ENCODE measurements at places on chromosomes 16 and 17.
A peak's percentile ranks its signal among the peaks of the same experiment; 100 is the strongest.

DNA sequence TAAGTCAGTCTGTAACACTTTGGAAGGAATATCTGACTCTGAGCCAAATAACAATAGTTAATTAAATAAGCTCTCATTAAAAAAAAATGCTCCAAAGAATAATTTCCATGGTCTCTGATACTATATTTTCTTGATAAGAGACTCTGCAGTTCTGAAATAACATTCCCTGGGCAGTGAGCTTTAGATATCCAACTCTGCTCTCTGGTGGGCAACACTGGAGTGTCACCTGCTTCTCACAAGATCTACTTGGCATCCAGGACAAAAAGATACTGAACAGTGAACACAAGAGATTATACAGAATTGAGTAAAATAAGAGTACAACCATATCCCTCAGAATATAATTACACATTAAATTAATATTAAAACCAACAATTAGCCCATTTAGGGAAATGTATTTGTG is 13.7 kb downstream of the BLMH start:
- DNase-seq, result peak; percentile 29

- no peak for DNase-seq
Measured at GRCh38 chr16:47461598-47462266, 601 bp downstream of the PHKB start.

GRCh38 chr16:66211651-66212050 is 154.8 kb upstream of the CDH5 start:
- DNase-seq, result no peak

DNA sequence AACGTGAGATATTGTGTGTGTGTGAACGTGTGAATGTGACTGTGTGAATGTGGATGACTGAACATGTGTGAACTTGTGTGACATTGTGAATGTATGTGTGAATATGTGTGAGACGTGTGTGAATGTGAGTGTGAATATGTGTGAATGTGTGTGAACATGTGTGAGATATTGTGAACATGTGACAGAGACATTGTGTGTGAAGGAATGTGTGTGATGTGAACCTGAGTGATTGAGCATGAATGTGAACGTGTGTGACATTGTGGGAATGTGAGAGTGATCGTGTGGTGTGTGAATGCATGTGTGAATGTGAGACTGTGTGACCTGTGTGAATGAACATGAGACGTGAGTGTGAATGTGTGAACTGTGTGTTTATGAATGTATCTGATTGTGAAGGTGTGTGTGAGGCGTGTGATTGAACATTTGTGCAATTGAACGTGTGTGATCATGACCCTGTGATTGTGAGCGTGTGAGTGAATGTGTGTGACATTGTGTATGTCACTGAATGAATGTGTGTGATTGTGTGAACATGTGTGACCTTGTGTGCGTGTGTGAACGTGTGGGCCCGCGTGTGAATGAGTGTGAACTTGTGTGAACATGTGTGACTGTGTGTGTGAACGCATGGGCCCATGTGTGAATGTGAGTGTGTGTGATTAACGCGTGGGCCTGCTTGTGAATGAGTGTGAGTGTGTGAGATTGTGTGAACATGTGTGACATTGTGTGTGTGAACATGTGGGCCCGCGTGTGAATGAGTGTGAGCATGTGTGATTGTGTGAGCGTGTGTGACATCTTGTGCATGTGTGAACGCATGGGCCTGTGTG is 23.2 kb upstream of the GSE1 start:
- no peak for DNase-seq

- no peak for DNase-seq
Measured at GRCh38 chr17:2094891-2095535, 40.1 kb downstream of the HIC1 start.

GRCh38 chr17:7042501-7043181 is 1.3 kb downstream of the SLC16A11 start:
- no peak for DNase-seq

DNA sequence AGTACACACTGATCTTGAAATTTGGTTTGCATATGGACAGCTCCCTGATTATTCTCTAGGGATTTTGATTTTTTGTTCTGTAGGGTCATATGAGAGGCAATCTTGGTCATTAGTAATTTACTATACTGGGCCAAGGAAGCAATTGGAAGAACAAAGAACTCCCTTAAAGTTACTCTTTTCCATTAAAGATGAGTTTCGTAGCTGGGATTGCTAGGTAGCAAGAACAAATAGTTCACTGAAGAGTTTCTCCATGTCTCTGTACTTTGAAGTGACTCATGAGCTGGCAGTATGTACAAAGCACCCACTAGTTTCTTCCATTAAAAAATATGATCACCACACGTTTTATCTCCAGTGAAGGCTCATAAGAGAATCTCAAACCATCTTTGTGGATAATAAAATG is 6.2 kb upstream of the BCAS3 start:
- no peak for DNase-seq

DNA sequence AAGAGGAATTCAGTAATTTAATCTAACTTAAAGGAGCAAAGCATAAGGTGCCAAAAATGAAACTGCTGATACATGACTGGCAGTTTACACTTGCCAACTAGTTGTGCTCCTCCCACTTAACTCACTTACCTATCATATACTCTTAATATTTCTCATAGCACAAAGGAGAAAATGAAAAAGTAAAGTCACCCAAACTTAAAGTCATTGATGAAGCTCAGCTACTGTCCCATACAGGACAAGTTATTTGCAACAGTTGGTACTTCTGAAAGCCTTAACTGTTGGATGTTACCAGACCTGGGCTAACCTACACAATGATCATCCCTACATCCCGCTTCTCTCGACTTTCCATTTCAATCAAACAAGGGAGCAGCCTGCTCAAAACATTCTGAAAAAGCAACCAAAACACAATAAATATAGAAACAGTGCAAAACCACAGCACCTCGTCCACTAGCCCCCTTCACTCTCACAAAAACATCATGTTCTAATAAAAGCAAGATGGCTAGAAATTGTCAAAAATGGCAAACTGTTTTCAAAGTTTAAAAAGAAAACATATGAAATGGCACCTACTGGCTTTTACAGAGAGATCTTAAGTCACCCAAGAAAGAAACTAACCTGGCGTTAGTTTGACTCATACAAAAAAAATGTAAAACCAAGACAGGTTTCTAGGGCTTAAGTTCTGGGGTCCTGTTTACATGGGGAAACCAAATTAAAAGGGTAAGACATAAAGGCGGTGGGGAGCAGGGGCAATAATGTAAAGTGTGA is 868 bp downstream of the MED13 start:
- DNase-seq, result no peak

DNA sequence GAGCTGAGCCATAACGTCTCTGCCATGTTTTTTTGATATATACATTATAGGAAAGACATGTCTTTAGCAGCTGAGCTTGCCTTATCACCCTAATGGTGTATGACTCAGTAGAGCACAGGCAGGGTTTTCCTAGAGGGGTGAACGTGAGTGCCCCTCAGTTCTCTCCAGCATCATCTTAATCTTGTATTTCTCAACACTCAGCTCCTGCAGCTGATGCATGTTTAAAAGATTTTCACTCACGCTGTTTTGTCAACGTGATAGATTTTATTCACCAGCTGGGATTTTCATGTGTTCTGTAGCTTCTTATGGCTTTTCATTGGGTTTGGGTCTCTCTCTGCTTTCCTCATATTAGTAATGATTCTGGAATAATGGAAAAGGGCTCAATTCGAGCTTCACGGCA is 186.0 kb upstream of the PMFBP1 start:
- no peak for DNase-seq

DNA sequence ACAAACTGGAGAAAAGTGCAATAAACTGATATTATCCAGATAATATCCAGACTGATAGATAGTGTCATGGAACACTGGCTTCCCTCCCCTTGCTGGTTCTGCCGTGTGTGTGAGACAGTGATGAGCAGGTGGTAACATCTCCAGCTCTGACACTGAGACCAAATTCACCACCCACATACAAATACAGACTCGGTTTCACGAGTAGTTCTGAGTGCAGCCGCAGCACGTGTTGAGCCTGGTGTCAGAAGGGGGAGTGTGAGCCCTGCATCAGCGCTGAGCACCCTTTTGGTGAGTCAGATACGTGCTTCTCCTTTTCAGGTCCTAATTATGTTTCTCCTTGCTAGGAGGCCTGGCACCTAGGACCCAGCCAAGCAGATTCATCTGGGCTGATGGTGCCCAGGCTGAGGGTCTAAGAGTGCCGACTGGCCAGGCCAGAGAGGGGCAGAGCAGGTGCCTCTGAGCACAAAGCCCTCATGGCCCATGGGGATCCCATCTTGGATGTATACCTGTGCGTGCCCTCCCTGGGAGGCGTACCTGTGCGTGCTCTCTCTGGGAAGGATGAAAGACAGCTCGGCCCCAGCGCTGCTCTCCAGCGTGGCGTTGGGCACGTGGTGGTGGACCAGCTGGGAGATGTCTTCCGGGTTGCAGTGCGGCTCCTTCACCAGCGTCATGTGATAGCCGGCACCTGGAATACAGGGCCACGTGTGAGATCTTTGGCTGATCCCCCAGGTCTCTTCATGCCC is 27.3 kb upstream of the RNPS1 start:
- no peak for DNase-seq

DNA sequence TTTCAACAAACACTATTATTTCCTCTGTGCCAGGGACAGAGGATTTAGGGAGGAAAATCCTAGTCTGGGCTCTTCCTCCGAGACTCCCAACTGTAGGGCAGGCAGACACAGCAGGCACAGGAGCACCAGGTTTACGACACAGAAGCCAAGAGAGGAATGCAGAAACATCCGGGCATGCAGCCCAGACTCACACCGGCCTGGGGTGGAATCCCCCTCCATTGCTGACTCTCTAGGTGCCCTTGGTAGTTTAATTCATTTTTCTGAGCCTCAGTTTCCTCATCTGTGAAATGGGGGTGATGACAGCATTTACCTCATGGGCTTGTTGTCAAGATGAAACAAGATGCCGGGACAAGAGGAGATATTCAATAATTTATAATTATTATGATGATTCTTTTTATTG is 14.9 kb downstream of the CA4 start:
- DNase-seq, result no peak

DNA sequence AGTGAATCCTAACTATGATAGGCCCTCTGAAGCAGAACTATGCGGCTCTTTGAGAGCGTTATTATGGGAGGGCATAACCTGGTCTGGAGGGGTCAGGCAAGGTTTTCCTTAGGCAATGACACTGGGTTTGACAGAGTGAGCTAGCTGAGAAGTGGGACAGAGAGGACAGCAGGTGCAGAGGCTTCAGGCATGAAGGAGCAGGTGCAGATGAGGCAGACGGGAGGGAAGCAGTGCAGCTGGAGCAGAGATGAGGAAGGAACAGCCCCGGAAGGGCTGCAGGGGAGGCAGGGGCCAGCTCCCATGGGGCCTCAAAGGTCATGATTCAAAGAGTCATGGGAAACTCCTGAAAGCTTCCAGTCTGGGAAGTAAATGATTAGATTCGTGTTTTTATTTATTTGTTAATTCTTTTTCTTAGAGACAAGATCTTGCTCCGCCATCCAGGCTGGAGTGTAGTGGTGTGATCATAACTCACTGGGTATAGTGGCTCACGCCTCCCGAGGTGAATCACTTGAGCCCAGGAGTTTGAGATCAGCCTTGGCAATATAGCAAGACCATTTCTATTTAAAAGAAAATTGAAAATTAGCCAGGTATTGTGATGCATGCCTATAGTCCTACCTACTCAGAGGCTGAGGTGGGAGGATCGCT is 5.4 kb downstream of the MARCHF10 start:
- DNase-seq, result no peak

- DNase-seq, result no peak
Measured at GRCh38 chr17:17774009-17774881, 62.5 kb downstream of the SREBF1 start.
